Stimulated activated CD4-positive, alpha-beta T cell treated with anti-CD3 and anti-CD28 coated beads, Interleukin-1b, Interleukin-23, amount 100 ng/mL, for 4 hours (primary cell): ENCODE measurements at places on chromosomes 7 and 10.

DNA sequence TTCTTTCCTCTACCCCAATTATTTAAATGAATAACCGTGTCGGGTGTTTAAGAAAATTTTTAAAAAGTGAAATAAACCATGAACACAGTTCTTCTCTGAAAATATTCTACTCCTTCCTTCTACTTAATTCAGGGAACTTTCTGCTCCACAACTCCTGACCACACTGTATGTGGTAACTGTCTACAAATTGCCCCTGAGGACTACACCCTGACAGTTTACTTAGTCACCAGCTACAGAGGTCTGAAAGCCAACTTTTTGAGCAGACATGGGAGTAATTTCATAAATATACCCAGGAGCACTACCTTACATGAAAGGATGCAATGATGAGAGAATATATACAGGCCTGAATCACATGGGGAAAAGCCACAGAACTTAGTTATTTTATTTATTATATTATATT lies 523.2 kb upstream of the SORCS1 start:
- DNase-seq, result no peak

GRCh38 chr10:61974601-61975390 lies 73.3 kb downstream of the ARID5B start:
- no peak for DNase-seq

DNA sequence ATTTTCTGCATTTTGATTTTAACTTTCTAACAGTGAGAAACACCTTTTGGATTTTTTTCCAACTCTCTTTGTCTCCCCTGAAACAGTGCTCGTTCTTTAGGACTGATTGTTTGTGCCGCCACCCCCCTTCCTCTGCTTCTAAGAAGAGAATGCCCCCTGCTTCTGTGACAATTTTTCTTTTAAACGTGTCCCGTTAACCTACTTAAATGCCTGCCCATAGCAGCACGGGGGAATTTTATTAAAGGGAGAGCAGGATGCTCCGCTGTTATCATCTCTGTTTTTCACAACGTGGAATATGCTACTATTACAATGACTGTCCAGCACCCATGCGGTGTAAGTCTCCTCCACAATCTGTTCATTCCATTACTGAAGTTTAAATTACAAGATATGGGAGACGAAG lies 67.8 kb downstream of the SVIL start:
- no peak for DNase-seq

DNA sequence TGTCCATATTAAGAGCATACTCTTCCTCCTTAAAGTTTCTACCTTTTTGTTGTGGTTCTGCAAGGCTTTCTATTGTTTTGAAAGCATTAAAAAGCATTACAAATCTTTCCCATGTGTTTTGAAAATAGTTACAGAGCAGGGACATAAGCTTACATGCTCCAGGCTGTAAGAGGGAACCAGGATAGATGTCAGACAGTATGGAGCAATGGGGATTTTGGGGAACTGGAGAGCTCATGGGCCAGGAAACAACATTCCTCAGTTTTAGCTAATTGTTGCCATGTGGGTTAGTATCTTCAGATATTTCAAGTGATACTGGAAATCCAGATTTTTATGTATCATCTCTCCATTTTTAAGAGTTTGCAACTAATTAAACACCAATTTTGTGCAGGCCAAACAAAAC lies 3.5 kb downstream of the MDFIC start:
- no peak for DNase-seq

DNA sequence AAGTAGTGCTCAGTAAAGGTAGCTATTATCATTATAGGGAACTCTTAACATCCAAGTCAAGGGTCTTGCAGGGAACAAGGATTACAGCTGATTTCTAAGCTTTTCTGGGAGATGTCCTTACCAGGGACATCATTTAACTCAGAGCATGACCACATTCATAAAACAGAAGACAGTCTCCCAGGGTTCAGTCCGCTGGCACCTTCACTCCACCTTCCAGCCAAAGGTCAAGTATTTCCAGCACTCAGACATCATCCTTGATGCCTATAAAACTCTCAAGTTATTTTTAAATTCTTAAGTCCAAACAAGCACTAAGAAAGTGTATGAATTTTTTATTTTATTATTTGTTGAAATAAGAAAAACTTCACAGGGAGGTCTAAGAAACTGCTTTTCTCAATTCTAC lies 119.7 kb upstream of the KMT2E start:
- DNase-seq, result no peak

DNA sequence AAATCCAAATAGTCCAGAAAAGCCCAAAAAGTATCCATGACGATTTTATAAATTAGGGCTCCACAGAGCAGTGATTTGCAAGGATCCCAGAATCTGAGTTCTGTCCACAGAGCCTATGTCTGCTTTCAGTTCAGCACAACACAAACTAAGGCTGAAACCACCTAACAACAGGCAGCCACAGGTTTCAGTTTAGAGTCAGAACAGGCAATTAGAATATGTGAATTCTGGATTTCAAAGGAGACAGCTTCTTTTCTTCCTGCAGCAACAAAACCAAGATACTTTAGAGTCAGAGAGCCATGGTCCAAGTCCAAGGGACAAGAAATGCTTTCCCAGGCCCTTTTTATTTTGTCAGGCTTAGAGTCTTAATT lies 23.6 kb downstream of the IFIT3 start:
- DNase-seq, result no peak

GRCh38 chr10:103502849-103503660 lies 9.6 kb downstream of the NEURL1 start:
- no peak for DNase-seq

DNA sequence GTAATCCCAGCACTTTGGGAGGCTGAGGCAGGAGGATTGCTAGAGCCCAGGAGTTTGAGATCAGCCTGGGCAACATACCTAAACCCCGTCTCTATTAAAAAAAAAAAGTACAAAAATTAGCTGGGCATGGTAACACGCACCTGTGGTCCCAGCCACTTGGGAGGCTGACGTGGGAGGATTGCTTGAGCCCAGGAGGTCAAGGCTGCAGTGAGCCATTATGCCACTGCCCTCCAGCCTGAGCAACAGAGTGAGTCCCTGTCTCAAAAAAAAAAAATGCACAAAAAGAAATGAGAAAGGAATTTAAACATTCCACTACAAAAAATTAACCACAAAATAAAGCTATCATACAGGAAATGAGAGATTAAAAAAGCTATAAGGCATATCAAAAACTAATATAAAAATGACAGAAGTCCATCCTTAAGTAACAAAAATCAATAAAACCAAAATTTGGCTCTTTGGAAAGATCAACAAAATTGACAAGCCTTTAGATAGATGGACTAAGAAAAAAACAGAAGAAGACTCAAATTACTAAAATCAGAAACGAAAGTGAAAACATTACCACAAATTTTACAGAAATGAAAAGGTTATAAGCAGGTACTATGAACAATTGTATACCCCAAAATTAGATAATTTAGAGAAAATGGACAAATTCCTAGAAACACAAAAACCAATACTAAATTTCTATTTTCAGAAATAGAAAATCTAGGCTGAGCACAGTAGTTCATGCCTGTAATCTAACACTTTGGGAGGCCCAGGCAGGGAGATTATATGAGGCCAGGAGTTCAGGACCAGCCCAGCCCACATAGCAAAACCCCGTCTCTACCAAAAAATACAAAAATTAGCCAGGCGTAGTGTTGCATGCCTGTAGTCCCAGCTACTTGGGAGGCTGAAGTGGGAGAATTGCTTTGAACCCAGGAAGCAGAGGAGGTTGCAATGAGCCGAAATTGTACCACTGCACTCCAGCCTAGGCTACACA lies 42.4 kb upstream of the NANOS1 start:
- no peak for DNase-seq

DNA sequence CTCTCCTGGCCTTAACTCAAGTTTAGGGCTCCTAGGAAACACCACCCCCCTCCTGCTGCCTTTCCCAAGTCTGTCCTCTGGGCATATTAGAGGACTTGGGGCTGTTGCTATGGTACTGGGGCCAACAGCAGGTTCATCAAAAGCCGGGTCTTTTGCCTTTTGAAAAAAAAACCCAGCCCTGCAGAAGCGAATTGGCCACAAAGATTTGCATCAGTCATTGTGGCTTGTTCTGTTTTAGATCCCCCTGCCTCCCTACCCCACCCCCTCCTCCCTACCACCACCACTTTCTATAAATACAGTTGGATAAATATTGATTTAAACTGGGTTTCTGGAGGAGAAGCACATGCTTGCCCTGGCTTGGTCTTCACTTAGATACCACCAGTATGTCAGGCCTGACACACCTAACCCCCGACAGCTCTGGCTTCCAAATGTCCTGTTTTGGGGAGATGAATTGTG lies 7.0 kb downstream of the MXI1 start:
- no peak for DNase-seq

- DNase-seq, result no peak
Observed at GRCh38 chr7:69898189-69898588, 299.9 kb downstream of the AUTS2 start.

DNA sequence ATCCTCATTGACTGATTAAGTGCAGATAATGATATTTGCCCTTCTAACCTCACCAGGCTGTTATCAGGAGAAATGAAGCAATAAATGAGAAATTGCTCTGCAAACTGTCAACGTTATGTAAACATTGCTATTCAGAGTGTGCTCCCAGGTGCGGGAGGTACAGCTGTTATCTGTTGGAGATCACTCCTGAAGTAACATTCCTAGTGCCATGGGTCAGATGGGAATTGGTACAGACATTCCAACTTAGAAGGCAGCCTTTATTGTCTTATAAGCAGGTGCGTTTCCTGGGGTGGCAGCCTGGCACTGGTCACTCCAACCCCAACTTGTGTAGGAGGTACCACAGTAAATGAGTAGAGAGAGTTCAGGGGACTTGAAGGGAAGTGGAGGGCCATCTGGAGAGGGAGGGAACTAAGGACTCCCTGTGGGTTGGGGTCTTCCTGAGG lies 36.8 kb downstream of the HK1 start:
- no peak for DNase-seq

DNA sequence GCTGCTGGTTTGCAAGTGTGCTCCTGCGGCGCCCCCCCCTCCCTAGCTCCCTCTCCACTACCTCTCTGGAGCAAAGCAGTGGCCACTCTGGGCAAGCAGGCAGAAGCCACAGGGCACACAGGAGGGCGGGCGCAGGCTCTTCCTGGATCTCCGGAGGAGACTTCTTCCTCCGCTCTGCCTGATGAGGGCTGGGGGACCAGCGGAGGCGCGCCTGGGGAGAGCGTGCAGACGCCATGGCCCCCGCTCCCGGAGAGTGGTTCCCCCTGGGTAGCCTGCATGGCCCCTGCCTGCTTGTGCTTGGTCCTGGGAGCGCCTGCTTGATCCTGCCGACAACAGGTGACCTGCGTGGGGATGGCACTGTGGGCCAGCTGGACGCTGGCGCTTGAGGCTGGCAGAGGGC lies 29.0 kb downstream of the ANKMY2 start:
- DNase-seq, result no peak

- no peak for DNase-seq
Observed at GRCh38 chr7:110187877-110188554, 902.9 kb upstream of the LRRN3 start.

GRCh38 chr10:118956802-118957442 lies 72.6 kb upstream of the NANOS1 start:
- no peak for DNase-seq

- DNase-seq, result no peak
Observed at GRCh38 chr7:11524476-11525397, 307.3 kb downstream of the THSD7A start.

DNA sequence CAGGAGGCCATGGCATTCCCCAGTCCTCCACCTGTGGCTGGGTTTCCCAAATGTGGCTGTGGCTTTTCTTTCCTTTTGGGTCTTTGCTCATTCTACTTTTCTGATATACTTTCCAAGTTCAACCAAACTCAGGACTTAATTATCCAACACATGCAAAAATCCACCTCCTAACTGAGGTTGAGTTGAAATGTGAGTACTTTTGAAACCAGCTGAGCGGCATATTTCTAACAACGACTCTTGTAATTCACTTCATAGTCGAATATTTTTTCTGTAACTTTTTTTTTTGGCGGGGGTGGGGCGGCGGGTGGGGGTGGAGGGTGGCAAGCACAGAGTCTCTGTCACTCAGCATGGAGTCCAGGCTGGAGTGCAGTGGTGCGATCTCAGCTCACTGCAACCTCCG lies 165.2 kb upstream of the PITRM1 start:
- no peak for DNase-seq

GRCh38 chr7:70890147-70890969 lies 241.6 kb upstream of the GALNT17 start:
- DNase-seq, result no peak

GRCh38 chr10:25578061-25578460 lies 356.0 kb upstream of the MYO3A start:
- no peak for DNase-seq

DNA sequence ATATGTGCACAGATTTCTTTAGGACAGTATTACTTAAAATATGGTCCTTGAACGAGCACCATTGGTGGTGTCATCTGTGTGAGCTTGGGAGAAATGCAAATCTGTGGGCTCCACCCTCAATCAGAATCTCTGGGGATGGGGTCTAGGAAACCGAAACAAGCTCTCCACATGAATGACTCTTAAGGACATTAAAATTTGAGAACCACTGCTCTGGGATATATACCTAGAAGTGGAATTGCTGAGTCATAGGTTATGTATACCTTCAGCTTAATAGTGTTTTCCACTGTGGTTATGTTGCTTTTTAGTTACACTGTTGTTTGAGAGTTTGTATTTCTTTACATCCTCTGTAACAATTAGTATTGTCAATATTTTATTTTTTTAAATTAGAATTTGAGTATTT lies 24.0 kb downstream of the ZNRF2 start:
- no peak for DNase-seq

GRCh38 chr10:1874533-1874932 lies 137.2 kb upstream of the ADARB2 start:
- no peak for DNase-seq

DNA sequence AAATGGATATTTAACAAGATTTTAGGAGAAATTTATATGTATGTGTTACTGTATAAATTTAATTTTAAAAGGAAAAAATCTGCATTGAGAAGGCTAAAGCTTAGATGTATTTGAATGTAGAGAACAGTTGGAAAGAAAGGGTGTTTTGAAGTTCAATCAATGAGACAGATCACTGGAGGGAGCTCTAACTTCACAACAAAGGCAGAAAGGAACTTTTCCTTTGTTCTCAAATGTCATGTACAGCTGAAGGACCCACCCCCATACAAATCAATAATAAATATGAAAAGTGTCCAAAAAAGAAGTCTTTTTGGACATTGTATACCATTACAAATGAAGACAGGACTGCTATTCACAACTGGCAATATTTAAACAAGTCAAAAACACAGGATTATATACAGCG lies 403.4 kb downstream of the DNAJB9 start:
- no peak for DNase-seq

GRCh38 chr10:49664006-49664841 lies 15.2 kb upstream of the C10orf53 start:
- DNase-seq, result no peak

GRCh38 chr7:108421720-108422331 lies 34.4 kb downstream of the NRCAM start:
- no peak for DNase-seq

GRCh38 chr7:43692582-43693373 lies 36.5 kb downstream of the COA1 start:
- DNase-seq, result no peak

GRCh38 chr10:125105706-125106255 lies 54.6 kb downstream of the CTBP2 start:
- DNase-seq, result no peak

DNA sequence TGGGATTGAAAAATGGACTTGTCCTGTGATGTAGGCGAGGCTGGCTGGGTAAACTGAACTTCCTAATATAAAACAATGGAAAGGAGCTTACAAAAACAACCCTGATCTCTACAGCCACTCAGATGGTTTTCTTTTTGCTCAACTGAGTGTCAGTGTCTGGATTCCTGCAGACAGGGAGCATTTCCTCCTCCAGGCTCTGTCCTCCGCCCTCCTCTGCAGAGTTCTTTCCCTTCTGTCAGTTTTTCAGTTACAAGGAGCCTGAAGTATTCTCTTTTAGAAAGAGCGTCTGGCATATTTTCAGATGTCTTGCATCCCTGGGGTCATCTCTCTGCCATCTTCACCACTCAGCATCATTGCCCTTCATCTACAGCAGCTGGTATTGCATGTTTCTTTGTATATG lies 50.0 kb upstream of the PITRM1 start:
- DNase-seq, result no peak
